ENCODE measurements at places on chromosomes 11 and 22. TPM values are rescaled to one million over a fixed set of nuclear protein-coding genes. Genes with fewer than 3 reads are reported as not detected.

DNA sequence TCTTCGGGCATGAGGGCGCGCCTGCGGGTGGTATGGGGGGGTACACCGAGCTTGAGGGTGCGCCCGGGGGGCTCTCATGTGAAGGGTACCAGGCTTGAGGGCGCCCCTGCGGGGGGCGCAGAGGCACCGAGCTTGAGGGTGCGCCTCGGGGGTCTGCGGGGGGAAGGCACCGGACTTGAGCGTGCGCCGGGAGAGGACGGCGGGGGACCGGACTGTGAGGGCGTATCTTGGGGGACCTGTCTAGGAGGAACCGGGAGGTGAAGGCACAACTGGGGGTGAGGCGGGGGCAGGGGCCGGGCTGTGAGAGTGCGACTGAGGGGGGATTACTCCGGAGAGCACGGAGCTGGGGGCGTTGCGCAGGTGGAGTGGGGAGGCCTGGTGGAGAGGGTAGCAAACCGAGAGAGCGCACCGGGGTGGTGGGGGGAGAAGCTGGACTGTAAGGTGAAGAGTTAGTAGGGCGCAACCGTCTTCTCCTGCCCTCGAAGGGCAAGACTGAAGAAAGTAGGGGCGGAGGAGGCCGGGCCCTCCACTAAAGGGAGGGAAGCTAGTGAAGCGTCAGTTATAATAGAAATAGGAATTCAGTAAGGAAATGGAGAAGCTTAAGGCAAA is 1.1 kb upstream of the DDX6 start:
- DNase-seq: peak; percentile 5

GRCh38 chr11:19243143-19243542 is 2.4 kb upstream of the E2F8 start:
- DNase-seq: no peak

DNA sequence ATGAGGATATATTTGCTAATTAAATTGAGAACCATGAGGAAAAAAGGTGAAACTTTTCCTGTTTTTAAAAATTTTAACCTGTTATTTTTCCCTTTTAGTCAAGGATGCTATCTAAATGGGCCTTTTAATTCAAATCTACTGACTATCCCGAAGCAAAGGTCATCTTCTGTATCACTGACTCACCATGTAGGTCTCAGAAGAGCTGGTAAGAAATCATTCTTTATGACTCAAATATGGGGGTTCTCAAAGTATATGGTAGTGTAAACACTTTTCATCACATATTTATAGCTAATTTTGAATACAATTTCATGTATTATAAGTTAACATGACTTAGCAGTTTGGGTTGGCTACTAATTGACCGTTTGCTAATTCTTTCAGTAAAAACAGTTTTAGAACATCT is 88.2 kb downstream of the CYP2R1 start:
- no peak for DNase-seq

DNA sequence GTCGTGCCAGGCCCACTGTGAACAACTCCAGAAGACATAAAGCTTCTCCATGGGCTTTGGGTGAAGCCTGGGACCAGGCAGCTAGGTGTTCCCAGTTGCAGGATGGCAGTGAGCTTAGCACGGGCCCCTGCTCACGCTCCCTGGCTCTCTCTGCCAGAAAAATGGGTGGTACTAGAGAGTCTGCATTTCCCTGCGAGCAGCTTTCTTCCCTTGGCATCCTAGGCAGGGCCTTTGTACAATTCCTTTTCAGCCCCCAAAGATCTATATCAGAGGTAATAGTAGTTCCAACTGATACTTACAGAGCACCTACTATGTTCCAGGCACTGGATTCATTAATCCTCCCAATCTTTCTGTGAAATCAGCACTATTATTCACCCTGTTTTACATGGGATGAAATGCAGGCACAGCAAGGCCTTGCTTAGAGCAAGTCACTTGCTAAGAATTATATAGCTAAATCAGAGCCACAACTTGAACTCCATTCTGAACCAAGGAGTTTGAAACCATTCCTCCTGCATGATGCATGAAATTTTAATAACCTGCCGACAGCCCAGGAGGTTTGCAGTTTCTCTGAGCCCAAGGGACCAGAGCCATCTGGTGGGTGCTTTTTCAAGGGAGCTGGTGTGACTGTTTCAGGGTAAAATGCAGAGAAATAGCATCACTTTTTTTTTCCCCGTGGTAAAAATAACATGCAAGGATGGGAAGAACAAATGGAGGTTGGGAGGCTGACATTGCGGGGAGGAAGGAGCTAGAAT is 22.7 kb downstream of the NAV2 start:
- no peak for DNase-seq

- no peak for DNase-seq
Observed at GRCh38 chr11:23933721-23934120, 563.1 kb upstream of the LUZP2 start.

DNA sequence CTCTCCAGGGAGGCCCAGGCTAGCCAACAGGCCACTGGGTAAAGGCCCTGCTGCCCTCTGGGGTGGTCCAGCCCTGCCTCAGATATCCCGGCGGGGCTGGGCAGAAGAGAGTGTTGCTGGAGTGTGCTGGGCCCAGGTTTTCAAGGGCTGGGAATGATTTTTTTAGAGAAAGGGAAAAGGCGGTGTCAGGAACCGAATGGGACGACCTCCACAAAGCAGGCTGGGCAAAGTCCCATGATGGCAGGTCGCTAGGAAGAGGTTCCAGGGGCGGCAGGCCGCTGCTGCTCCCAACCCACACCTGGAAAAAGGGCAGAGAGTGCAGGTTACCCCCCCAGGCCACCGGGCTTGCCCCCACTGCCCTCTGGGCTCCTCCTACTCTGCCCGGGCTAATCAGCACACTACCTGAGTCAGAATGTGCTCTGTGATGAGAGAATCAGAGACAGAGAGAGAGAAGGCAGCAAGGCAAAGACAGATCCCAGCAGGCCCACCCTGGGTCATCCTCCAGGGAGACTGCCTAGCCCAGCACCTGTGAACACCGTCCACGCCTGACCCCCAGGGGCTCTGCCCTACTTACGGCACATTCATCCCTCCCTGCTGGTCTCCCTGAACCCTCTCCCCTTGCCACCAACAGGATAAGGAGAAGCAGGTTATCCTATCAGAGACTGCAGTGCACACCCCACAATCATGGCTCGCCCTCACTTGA is 4.6 kb downstream of the PATZ1 start:
- DNase-seq: no peak

- DNase-seq: no peak
Observed at GRCh38 chr11:46616551-46617133, 385 bp downstream of the HARBI1 start.

DNA sequence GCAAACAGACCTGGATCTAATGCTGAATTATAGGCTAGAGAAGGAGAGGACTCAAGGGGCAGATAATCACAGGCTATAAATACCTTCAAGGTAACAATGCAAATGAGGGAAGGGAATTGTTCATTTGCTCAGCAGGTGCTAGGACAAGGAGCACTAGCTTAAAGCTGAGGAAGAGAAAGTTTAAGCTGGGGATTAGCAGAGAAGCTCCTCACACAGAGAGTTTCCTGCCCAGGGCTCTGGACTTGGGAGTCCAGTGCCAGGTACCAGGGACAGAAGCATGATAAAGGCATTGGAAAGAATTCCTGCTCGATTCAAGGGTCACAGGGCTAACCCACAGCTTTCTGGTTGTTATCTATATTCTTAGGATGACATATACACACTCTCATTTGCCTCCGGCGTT is 509.9 kb downstream of the NTM start:
- DNase-seq: no peak

GRCh38 chr11:95512177-95512576 is 277.4 kb downstream of the FAM76B start:
- peak; percentile 48 for DNase-seq

- DNase-seq: no peak
Observed at GRCh38 chr22:22110548-22111266, 128.1 kb upstream of the TOP3B start.

- DNase-seq: no peak
Observed at GRCh38 chr11:35548925-35549561, 23.6 kb upstream of the PAMR1 start.

DNA sequence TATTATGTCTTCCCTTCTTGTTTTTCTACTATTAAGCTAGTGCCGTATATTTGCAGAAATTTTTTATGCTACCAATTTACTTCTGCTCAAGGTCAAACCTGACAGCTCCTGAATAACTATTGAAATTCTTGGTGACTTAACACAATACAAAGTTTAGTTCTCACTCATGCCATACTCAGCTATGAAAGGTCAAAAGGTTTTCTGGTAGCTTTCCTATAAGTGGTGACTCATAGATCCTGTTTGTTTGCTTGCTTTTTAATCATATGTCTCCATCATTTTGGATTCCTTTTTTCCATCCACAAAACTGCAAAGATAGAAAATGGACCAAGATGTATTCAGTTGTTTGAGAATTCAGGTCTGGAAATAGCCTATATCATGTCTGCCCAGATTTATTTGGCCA is 855.8 kb upstream of the LRRC4C start:
- DNase-seq: no peak

- DNase-seq: no peak
Observed at GRCh38 chr11:95254716-95255115, 23.7 kb upstream of the SESN3 start.

GRCh38 chr11:78790784-78791183 is 216.1 kb upstream of the NARS2 start:
- DNase-seq: no peak

GRCh38 chr11:24805671-24806070 is 308.8 kb downstream of the LUZP2 start:
- DNase-seq: no peak

GRCh38 chr11:72932132-72932570 is 117.9 kb downstream of the ATG16L2 start:
- no peak for DNase-seq

- no peak for DNase-seq
Observed at GRCh38 chr22:37363261-37363992, 63.9 kb downstream of the ELFN2 start.

DNA sequence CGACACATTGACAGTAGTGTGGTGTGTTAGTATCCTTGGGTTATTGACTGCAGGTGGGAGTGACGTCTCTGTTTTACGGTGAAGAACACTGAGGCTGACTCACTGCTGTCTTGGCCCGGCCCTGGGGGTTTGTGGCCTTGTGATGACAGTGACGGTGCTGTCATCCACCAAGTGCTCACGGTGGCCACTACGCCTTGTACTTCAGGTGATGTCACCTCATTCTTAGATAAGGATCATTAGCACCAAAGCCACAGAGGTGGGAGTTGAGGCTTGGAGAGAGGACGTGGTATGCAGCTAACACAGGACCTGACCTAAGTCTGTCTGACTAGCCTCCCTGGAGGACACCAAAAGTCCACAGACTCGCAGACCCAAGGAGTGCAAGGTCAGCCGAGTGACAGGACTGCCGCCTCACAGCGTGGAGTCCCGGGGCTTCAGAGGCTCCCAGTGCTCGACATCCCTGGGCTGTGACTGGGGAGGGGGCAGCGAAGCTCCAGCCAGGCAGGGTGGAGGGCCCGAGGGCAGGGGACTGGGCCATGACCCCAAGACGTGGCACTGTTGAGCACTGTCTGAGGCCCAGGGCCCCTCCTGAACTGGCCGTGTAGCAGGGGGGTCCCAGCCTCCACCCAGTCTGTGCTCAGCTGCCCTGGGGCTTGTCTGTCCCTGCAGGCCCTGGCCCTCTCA is 56.5 kb downstream of the NAT10 start:
- DNase-seq: no peak

DNA sequence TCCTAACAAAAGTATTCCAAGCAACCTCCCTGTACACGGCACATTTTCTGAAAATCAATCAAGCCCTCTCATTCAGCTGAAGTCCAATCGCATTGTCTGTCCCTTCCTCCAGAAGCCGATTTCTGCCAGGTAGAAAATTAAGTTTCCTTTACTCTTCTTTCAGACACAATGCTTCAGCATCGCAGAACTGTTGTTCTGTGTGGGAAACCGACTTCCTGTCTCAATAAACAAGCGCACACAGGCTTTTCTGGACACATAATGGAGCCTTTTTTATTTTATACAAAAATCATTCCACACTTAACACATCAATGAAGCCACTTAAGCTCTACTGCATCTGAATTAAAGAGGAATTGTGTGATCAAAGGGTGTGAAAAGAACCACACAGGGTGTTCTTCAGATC is 75.6 kb downstream of the BLID start:
- DNase-seq: no peak

DNA sequence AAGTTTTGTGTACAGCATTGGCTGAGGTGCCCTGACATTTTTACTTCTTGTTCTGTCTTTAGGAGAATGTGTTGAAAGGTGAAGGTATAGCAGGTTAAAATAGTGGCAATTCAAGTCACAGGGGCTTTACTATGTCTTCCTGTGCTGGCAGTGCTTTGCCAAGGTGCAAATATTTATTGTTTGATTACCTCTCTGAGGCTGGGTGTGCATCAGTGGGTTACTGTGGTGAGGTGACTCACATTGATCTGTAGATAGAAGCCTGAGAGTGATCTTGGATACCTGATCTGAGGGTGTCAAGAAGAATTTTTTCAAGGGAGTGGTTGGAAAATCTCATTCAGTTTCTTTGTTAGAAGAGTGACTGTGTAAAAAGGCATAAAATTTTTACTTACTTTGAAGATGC is 90.0 kb downstream of the ARHGAP42 start:
- no peak for DNase-seq

- no peak for DNase-seq
Observed at GRCh38 chr11:105937738-105938137, 84.3 kb downstream of the MSANTD4 start.

DNA sequence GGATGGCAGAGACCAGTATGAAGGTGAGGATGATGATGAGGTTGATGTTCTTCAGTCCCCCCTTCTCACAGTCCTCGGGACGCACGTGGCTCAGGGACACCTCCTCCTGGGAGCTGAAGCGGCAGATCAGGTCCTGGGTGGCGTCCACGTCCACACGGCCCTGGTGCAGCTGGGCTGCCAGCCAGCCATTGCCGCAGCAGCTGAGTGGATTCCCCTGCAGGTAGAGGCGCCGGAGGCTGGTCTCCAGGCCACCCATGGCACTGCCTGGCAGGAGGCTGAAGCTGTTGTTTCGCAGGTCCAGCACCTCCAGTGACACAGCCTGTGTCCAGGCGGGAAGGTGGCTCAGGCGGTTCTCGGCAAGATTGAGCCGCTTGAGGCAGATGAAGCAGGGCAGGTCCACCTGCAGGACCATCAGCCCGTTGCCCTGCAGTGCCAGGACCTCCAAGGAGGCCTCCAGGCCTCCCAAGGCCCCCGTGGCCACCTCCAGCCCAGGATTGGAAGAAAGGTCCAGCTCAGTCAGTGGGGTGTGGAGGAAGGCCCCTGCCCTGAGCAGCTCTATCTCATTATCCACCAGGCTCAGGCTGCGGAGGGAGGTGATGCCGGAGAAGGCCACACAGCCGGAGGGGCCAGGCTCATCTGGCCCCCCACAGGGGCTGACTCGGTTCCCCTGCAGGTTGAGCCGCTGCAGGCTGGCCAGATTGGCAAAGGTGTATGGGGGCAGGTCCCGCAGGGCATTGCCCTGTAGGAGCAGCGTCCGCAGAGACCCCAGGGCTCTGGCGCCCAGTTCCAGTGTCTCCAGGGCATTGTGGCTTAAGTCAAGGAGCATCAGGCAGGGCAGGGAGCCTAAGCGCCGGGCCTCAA is 10.6 kb downstream of the LRRC32 start:
- peak; percentile 7 for DNase-seq

- no peak for DNase-seq
Observed at GRCh38 chr11:85889676-85890579, 34.7 kb downstream of the CCDC83 start.

CD3E gene
- 0.42 TPM for total RNA-seq

RFPL1 gene
- not detected for total RNA-seq

BAIAP2L2 gene
- 1.7 TPM for total RNA-seq

P2RX6 gene
- total RNA-seq: 24.7 TPM

FAM180B gene
- total RNA-seq: not detected

BCO2 gene
- total RNA-seq: 5.3 TPM

RAPSN gene
- total RNA-seq: 63.2 TPM

FGF3 gene
- total RNA-seq: not detected

Data from gastrocnemius medialis (tissue), 4 donors.